ENCODE measurements at places on chromosomes 4 and X. TPM values are rescaled to one million over a fixed set of nuclear protein-coding genes. Genes with fewer than 3 reads are reported as not detected.

NDNF gene
- not detected for total RNA-seq

SCFD2 gene
- 20.6 TPM for total RNA-seq

NUDT10 gene
- 0.31 TPM for total RNA-seq

DKK2 gene
- total RNA-seq: not detected

MAGEA1 gene
- not detected for total RNA-seq

SMAD1 gene
- 2.1 TPM for total RNA-seq

CFAP47 gene
- total RNA-seq: 0.10 TPM

NEUROG2 gene
- total RNA-seq: not detected

UGT2A3 gene
- total RNA-seq: not detected

DMRTC1B gene
- total RNA-seq: 0.42 TPM

ZBTB49 gene
- total RNA-seq: 19.1 TPM

TMEM255A gene
- 0.21 TPM for total RNA-seq

ALG13 gene
- total RNA-seq: 97.1 TPM

GAGE12J gene
- total RNA-seq: not detected

CYSLTR1 gene
- 15.8 TPM for total RNA-seq

LRRC66 gene
- 0.10 TPM for total RNA-seq

FGFBP2 gene
- total RNA-seq: 84.5 TPM

MAGEA9B gene
- total RNA-seq: not detected

DAPP1 gene
- 54.3 TPM for total RNA-seq

RUFY3 gene
- 40.3 TPM for total RNA-seq

SYTL4 gene
- 2.2 TPM for total RNA-seq

LPAR4 gene
- total RNA-seq: 0.10 TPM

IL3RA gene
- 13.2 TPM for total RNA-seq

ETDB gene
- total RNA-seq: not detected

FAM9B gene
- total RNA-seq: 0.10 TPM

PQBP1 gene
- total RNA-seq: 37.6 TPM

CSN1S1 gene
- total RNA-seq: not detected

WNK3 gene
- total RNA-seq: 0.42 TPM

BMPR1B gene
- under 0.01 TPM for total RNA-seq

DDX53 gene
- total RNA-seq: not detected

REPS2 gene
- 1.8 TPM for total RNA-seq

HS3ST1 gene
- total RNA-seq: 0.10 TPM

ESX1 gene
- total RNA-seq: not detected

TMEM144 gene
- total RNA-seq: 2.2 TPM

VGLL1 gene
- not detected for total RNA-seq

ARAP2 gene
- 201 TPM for total RNA-seq

TMSB4X gene
- total RNA-seq: 5,748 TPM

ADH1A gene
- not detected for total RNA-seq

CXCL1 gene
- 9.3 TPM for total RNA-seq

DOK7 gene
- total RNA-seq: 0.63 TPM

BST1 gene
- 76.4 TPM for total RNA-seq
